ENCODE measurements at places on chromosomes 5 and 9. TPM values are rescaled to one million over a fixed set of nuclear protein-coding genes. Genes with fewer than 3 reads are reported as not detected.
A peak's percentile ranks its signal among the peaks of the same experiment; 100 is the strongest.

The SCGB3A2 gene
- 0.17 TPM for polyA plus RNA-seq

The CCDC192 gene
- polyA plus RNA-seq = 0.13 TPM

GRCh38 chr5:76351577-76351976, 51.5 kb upstream of the IQGAP2 start:
- DNase-seq = no peak

DNA sequence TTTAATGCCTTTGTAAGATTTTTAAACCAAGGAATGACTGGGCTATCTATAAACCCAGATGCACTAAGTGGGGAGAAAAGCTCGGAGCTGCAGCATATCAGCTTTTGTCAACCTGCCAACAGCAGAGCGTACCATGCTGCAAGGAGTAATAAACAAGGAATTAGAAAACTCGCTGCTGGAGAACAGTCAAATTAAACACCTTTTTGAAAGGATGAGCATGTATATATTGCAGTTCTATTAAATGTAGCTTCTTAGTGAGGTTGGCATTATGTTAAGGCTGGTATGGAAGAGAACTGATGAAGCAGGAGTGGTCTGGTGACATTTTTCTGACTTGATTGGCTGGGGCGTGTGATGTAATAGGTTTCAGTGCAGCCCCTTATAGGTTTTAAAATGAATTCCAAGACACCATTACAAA, 74.7 kb downstream of the PIK3R1 start:
- peak; percentile 41 for DNase-seq

DNA sequence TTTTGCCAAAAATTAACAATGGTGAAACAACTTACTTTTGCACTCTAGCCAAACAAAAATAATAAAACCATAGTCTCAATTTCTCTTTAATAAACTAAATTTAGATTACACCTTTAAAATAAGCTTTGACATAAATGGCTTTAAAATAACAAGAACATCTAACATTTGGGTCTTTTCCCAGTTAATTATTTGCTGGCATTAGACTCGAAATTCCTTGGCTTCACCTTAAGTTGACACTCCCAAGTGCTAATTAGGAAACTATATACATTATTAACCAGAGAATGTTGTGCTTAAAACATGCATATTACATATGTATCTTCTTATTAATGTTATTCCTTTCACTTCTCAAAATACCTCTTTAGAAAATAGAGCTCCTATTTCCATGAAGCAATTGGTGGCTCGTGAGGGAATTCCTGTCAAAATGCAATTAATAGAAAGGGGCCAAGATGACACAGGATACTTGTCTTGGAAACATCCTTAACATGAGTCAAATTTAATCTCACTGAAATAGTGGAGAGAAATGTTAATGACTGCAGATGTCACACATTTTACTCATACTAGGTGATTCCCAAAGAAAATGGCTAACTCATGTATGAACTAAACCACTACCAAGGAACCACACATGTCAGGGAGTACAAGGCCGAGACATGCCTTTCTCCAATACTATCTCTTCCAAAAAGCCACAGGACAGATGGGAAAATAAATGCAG, 932.9 kb upstream of the DMAC1 start:
- DNase-seq = no peak

- DNase-seq = no peak
Measured at GRCh38 chr5:172768573-172769341, 2.2 kb downstream of the DUSP1 start.

All from heart right ventricle (tissue), 16 donors.